SJSA1 (cell line): ENCODE measurements at places on chromosomes 13 and 19.

DNA sequence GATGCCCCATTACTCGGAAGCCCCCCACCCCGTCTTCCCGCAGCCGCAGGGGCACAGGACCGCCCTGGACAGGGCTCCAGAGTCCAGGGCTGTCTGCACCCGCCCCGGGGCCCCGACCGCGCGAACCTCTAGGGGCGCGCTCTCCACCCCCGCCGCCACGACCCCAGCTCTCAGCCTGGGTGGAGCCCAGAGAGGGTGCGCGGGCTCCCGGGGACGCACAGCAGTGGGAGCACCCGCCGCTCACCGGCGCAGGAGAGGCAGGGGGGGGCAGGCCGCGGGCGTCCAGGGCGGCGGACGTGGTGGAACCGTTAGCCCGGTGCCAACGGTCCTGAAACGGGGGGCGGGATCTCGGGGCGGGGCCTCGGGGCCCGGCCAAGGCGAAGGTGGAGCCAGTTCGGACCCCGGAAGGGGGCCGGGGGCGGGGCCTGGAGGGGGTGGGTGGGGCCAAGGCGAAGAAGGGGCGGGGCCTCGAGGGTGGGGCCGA is at the start of gene ATP8B3:
ATP8B3 (minus strand) TSS at position 335 of the 484 bp plus-strand sequence. CDS start 540 bp downstream, outside the sequence.
- DNase-seq, result no peak

DNA sequence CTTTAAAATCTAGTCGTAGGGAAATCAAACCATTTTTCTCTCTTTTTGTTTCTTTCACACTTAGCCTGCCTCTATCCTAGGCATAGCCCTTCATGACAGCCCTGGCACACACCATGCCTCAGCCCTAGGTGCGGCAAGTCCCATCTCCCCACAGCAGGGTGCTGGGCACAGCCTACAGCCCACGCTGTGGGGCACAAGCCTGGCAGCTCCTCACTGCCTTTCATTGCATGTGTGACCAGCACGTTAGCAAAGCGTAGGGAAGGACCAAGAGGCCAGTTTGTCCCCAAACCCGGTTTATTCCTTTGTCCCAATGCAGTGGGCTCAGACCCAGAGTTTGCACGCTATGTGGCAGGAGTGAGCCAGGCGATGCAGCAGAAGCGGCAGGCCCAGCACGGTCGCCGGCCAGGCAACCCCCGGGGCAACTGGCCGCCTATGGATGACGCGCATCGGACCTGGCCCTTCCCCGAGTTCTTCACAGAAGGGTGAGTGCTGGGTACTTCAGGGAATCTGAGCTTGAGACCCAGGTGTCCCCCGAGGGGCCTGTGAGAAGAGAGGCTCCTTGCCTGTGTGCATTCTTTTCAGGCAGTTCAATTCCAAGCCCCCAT is 17.3 kb upstream of the GPI start:
- no peak for DNase-seq

DNA sequence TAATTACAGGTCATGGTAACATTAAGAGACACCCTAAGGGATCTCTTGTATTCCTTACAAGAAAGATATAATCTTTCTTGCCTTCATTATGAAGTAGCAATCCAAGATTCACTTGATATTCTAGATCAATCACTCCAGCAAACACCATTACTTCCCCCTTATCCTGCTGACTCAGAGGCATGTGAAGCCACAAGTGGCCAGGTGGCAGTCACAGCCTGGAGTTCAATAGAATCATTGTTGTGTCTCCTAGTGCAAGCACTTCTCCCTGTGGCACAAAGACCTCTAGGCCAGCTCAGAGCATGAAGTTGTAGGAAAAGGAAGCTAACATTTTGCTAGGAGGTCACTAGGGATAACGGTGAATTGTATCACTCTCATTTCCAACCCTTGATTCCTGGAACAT is 864.3 kb upstream of the ATXN8OS start:
- no peak for DNase-seq

- DNase-seq, result peak; percentile 55
Observed at GRCh38 chr13:36432106-36432544, at the start of gene CCNA1. TSS of gene CCNA1 (plus strand) at chr13:36432495. CDS start at chr13:36433057, 562 bp downstream.

- DNase-seq, result no peak
Observed at GRCh38 chr13:30799356-30799824, 64.0 kb downstream of the ALOX5AP start.
